CD4-positive, alpha-beta T cell treated with Interleukin-15 for 1 hour (primary cell): ENCODE measurements at places on chromosomes 7 and 10.

- no peak for DNase-seq
Measured at GRCh38 chr7:14793151-14793550, 109.4 kb downstream of the DGKB start.

- DNase-seq: no peak
Measured at GRCh38 chr7:53315981-53316380, 280.5 kb downstream of the POM121L12 start.

GRCh38 chr10:131946321-131946751, 35.4 kb downstream of the BNIP3 start:
- no peak for DNase-seq

DNA sequence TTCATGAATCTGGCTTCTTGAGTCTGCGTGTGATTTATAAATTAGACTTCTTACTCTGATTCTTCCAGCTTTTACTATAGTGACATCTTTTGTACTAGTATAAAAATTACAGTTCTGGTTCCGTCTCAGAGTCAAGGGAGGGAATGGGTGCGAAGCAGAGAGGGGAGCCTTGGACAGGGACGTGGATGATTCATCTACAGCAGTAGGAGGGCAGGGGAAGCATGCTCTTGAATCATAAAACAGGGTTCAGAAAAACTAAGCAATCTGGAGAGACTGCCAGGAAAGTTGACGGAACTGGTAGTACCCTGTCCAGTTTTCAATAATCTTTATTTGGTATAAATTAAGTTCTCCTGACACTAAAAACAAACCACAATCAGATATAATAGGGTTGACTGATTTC, 58.1 kb downstream of the ITGA8 start:
- DNase-seq: no peak
